ENCODE measurements at places on chromosomes 2 and 18. TPM values are rescaled to one million over a fixed set of nuclear protein-coding genes. Genes with fewer than 3 reads are reported as not detected.

RGPD4 gene
- not detected for total RNA-seq

GALNT13 gene
- 1.9 TPM for total RNA-seq

GALM gene
- total RNA-seq = 9.2 TPM

PLEKHH2 gene
- 3.1 TPM for total RNA-seq

GATA6 gene
- 59.6 TPM for total RNA-seq

WDR7 gene
- total RNA-seq = 29.1 TPM

HRH4 gene
- total RNA-seq = not detected

ACTG2 gene
- 13.5 TPM for total RNA-seq

DSG4 gene
- total RNA-seq = not detected

RIT2 gene
- not detected for total RNA-seq

SCTR gene
- total RNA-seq = not detected

TMEFF2 gene
- total RNA-seq = 0.08 TPM

SERPINB12 gene
- total RNA-seq = not detected

NT5C1B gene
- not detected for total RNA-seq

LINC00305 gene
- not detected for total RNA-seq

C2orf81 gene
- 0.59 TPM for total RNA-seq

CENPA gene
- not detected for total RNA-seq

ASTL gene
- total RNA-seq = not detected

SERPINB5 gene
- total RNA-seq = not detected

FAM237A gene
- total RNA-seq = not detected

SKOR2 gene
- total RNA-seq = not detected

PLGLB1 gene
- total RNA-seq = 0.41 TPM

IL1A gene
- total RNA-seq = not detected

TMEM247 gene
- total RNA-seq = not detected

ABCB6 gene
- 23.0 TPM for total RNA-seq

RAB6C gene
- 0.18 TPM for total RNA-seq

TCF23 gene
- 0.24 TPM for total RNA-seq

ZDBF2 gene
- 8.5 TPM for total RNA-seq

DNER gene
- total RNA-seq = 32.9 TPM

CACNB4 gene
- 0.71 TPM for total RNA-seq

NCKAP5 gene
- total RNA-seq = 6.2 TPM

CHRNG gene
- total RNA-seq = not detected

GPR45 gene
- total RNA-seq = not detected

KCNK3 gene
- total RNA-seq = 35.4 TPM

IL36A gene
- not detected for total RNA-seq

FAM98A gene
- total RNA-seq = 69.5 TPM

VSNL1 gene
- 25.2 TPM for total RNA-seq

PLEK gene
- 21.5 TPM for total RNA-seq

MOB1A gene
- total RNA-seq = 79.7 TPM

CDKL4 gene
- 0.84 TPM for total RNA-seq

DSC3 gene
- total RNA-seq = 0.86 TPM

PROKR1 gene
- total RNA-seq = 0.12 TPM

BCL2L11 gene
- total RNA-seq = 9.2 TPM

ESPNL gene
- total RNA-seq = 0.26 TPM

PIEZO2 gene
- 1.7 TPM for total RNA-seq

TEX44 gene
- not detected for total RNA-seq

M1AP gene
- total RNA-seq = 0.44 TPM

IL1RL2 gene
- total RNA-seq = 1.4 TPM

HS6ST1 gene
- 19.3 TPM for total RNA-seq

MAT2A gene
- total RNA-seq = 107 TPM

LRRC30 gene
- total RNA-seq = not detected

ATOH8 gene
- total RNA-seq = 23.4 TPM

CAPN14 gene
- 0.12 TPM for total RNA-seq

DCAF17 gene
- 6.0 TPM for total RNA-seq

CCDC85A gene
- 4.9 TPM for total RNA-seq

EML6 gene
- 0.52 TPM for total RNA-seq

EMILIN2 gene
- 17.8 TPM for total RNA-seq

HOXD8 gene
- 1.3 TPM for total RNA-seq

FBXO36 gene
- 1.4 TPM for total RNA-seq
